Ovary (tissue), 10 donors: ENCODE measurements at places on chromosomes 13 and 19. TPM values are rescaled to one million over a fixed set of nuclear protein-coding genes. Genes with fewer than 3 reads are reported as not detected.

HSD17B14 gene
- 46.1 TPM for total RNA-seq

ZNF793 gene
- 11.7 TPM for total RNA-seq

ANKRD24 gene
- total RNA-seq = 1.1 TPM

PSENEN gene
- 90.4 TPM for total RNA-seq

TMEM190 gene
- 2.3 TPM for total RNA-seq

PSG2 gene
- not detected for total RNA-seq

DAND5 gene
- 0.15 TPM for total RNA-seq

CRX gene
- total RNA-seq = not detected

DNA sequence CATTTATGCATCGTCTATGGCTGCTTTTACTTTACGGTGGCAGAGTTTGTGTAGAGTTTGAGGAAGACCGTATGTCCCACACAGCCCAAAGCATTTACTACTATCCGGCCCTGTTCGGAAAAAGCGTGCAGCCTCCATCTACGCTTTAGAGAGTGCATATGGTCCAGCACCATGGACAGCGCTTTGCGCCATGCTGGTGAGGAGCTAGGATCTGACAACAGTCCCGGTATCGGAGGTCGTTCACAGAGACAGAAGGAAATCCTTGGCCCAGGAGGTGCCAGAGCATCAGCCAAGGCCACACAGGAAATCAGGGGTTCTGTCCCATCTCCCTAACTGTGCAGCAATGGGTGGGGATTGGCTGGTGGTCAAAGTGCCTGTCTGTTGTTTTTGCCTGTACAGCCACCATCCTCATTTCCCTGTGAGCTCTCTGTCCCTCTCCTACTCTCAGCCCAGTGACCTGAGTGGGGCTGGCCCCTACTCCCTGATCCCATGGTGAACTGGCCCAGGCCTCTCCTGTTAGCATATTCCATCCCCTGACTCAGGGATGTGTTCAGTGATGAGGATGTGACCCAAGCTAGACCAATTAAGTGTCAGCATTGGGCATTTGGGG, 16.2 kb upstream of the PRODH2 start:
- peak; percentile 70 for DNase-seq

DNA sequence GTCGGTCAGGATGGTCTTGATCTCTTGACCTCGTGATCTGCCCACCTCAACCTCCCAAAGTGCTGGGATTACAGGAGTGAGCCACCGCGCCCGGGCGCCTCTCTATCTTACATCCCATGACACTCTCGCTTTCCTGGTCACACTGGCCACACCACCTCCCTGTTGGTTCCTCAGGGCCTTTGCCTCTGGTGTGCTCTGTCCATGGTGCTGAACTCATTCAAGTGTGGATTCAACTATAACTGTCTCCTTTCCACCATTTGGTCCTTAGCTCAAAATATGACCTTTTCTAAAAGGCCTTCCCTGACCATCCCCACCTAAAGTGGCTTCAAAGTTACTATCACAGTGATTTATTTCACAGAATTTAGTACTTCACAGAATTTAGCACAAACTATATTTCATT, 3.7 kb upstream of the SMIM17 start:
- no peak for DNase-seq

DNA sequence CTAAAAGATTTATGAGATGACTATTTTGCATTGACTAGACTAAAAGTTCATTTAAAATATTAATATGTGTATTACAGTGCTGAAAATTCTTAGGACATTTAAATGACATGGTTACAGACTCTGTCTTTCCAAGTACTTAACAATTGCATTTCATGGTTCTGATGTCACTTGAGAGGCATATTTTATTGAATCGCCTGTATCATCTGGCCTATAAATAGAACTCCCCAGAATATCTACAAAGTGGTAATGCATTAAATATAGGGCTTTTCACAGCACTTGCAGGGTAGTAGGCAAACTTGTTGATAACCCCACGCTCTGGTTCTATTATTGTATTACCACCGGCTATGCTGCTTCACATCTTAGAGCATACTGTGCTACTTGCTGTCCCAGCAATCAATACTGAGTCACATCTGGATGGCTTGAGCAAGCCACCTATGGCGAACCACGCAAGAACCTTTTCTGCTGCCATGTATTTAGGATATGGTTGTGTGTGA, 400.6 kb downstream of the HS6ST3 start:
- no peak for DNase-seq

DNA sequence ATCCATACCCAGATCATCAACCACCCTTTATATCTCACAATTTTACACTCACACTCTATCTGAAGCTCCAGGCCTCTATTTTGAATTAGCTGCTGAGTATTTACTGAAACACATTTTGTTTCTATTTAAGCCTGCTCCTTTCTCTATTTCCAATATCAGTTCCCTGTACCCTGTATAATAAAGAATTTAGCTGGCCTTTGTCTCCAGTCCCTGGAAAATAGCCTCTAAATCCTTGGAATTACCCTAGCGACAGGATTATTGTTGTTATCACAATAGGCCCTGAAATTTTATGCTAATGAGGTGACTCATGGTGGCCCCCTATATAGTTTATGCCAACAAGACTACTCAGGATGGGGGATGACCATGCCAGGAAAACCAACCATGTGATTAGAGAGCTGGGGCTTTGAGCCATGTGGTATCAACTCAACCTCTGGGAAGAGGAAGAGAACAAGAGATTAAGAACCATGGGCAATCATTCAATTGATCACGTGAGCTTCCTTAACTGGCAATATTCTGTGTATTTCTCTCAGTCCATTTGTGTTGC, 72.7 kb downstream of the KATNAL1 start:
- DNase-seq = no peak

- no peak for DNase-seq
These were observed 62.1 kb downstream of the ARHGEF7 start for GRCh38 chr13:111177081-111177711.

GRCh38 chr13:41196620-41197019, 2.3 kb upstream of the KBTBD7 start:
- no peak for DNase-seq

GRCh38 chr19:2327773-2328400, 499 bp downstream of the LSM7 start:
- DNase-seq = no peak

GRCh38 chr13:42259515-42259914, 12.4 kb upstream of the AKAP11 start:
- no peak for DNase-seq

GRCh38 chr13:114110091-114110829, 22.2 kb downstream of the RASA3 start:
- DNase-seq = no peak

DNA sequence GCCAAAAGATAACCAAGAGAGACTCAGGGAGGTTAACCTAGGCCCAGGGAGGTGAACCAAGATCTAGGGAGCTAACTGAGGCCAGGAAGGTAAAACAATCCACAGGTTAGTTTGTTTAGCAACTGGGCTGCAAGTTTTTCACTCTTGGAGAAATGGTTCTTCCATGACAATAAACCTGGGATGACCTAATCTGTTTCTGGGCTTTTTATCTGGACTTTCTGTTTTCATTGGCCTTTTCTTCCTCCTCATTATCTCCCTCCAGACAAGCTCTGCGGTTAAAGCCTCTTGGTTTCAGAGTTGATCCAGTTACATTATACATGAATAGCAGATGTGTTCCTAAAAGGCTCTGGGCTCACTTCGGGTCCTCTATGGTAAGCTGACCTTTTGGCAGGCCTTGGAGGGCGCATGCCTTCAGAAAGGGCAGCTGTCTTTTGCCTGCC, 44.2 kb downstream of the PCDH8 start:
- no peak for DNase-seq

- no peak for DNase-seq
These were observed 121.0 kb downstream of the KLF5 start for GRCh38 chr13:73179650-73180274.

GRCh38 chr19:13902993-13903555, 2.8 kb downstream of the BRME1 start:
- DNase-seq = no peak

- peak; percentile 49 for DNase-seq
These were observed 2.4 kb downstream of the PPP1R13L start for GRCh38 chr19:45402298-45403061.

- DNase-seq = no peak
These were observed 4.6 kb downstream of the TLE2 start for GRCh38 chr19:3024509-3024869.

- no peak for DNase-seq
These were observed 87.0 kb upstream of the HTR2A start for GRCh38 chr13:46983881-46984280.

DNA sequence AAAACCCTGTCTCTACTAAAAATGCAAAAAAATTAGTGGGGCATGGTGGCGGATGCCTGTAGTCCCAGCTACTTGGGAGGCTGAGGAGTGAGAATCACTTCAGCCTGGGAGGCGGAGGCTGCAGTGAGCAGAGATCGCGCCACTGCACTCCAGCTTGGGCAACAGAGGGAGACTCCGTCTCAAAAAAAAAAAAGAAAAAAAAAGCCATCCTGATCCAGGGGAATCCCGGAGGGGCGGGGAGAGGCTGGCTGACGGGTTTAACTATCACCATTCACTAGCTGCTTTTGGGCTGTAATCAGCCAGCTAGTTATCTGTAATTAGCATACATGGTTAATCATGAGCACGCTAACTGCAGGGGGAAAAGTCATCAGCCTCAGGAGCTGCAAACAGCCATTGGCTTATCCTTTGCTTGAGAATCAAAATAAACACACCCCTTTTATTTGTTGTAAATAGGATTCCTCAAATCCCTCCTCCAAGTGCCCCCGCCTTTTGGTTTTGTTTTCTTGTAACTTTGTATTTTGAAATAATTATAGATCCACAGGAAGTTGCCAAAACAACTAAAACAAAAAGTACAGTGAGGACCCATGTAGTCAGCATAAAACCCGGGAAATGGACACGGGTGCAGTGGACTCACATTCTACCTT, 9.6 kb downstream of the FSD1 start:
- no peak for DNase-seq

DNA sequence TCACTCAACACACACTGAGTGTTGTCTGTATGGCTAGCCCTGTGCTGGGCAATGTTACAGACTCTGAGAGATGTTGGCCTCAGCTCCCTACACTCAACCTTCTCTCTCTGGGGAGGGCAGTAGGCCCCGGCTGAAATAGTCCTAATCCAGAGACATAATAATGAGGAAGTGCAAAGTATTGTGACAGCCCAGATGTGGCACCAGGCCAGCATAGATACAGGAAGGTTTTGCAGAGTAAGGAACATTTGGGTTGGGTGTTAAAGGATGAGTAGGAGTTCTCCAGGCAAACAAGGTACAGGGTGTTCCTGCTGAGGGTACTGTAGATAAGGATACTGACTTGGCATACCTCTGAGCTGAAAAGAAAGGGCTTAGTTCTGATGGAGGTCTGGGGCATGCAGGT, 2.4 kb downstream of the LIN7B start:
- no peak for DNase-seq

GRCh38 chr13:24036115-24036514, 124.4 kb upstream of the SPATA13 start:
- DNase-seq = no peak

- DNase-seq = no peak
These were observed 1509.9 kb downstream of the SLITRK5 start for GRCh38 chr13:89181041-89181440.

- DNase-seq = no peak
These were observed 660 bp upstream of the MVB12A start for GRCh38 chr19:17419154-17419620.

DNA sequence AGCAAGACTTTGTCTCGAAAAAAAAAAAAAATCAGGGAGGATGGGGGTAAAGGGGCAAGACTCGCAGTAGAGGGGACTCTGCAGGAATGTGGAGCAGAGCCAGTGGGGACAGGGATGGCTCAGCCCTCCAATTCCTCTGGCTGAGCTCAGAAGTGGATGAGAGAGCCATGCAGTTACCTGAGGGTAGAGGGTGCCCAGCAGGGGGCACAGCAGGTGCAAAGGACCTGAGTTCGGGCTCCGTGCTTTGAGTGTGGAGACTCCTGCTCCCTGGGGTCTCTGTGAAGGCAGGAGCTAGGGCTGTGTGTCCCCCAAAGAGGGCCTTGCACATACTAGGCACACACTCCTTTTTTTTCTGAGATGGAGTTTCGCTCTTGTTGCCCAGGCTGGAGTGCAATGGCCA, 7.7 kb downstream of the DOCK6 start:
- DNase-seq = no peak

- no peak for DNase-seq
These were observed 423.7 kb upstream of the TSHZ3 start for GRCh38 chr19:31772915-31773314.

- DNase-seq = no peak
These were observed 21.2 kb downstream of the PRAM1 start for GRCh38 chr19:8481201-8481600.

GRCh38 chr13:75803164-75803611, 167.1 kb downstream of the LMO7 start:
- DNase-seq = no peak

- peak; percentile 24 for DNase-seq
These were observed 263.0 kb downstream of the KLF12 start for GRCh38 chr13:73870970-73871935.

GRCh38 chr13:35210261-35210660, 266.2 kb downstream of the MAB21L1 start:
- no peak for DNase-seq

DNA sequence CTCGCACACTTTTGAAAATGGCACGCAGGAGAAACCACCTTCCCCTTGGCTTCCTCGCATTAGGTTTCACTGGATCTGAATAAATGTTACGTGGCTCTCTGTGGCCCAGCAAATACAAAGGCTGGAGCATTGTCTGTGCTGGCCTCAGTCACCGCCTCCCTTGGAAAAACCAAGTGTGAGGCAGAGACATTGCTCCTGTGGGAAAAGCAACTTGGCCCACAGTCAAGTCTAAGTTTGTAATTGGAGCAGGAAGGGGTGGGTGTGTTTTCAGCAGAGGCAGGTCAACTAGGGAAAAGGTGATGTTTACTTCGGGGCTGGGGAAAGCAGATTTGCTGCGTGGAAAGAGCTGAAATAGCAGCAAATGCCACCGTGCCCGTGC, 101.6 kb downstream of the IRS2 start:
- DNase-seq = peak; percentile 45

- no peak for DNase-seq
These were observed 865 bp upstream of the CRLF1 start for GRCh38 chr19:18607226-18608101.

DNA sequence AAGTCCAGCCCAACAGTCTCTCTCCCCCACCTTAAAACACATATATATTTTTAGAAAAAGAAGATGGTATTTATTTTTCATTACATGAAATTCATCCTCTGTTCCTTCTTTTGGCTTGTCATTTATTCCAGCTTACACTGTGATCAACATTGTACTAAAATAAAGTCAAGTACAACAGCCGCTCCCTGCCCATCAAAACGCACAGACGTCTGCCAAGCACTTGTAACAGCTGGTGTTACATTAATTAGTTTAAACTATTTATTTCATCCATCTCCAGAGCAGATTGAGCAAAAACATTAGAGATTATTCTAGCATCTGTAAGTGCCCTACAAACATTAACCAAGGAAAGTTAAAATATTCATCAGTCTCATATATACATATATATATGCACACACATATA, 350.5 kb downstream of the DACH1 start:
- no peak for DNase-seq
